ENCODE measurements at places on chromosomes 3 and 15.

GRCh38 chr3:39808467-39809180, 785 bp upstream of the MYRIP start:
- DNase-seq, result no peak

GRCh38 chr15:25709437-25710159, 153.5 kb downstream of the ATP10A start:
- no peak for DNase-seq

DNA sequence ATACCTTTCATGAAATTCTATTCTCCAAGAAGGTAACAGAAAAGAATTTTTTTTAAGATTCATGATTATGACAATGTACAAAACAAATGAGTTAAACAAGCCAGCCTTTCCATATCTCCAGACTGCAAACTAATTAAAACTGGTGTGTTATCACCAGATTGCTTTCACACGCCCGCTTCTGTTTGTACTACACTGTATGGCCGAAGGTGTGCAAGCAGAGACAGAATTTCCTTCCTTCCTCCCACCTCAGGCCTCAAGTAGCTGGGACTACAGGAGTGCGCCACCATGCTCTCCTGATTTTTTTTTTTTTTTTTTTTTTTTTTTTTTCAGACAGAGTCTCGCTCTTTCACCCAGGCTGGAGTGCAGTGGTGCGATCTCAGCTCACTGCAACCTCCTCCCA, 400.4 kb downstream of the MAGI1 start:
- DNase-seq, result no peak

DNA sequence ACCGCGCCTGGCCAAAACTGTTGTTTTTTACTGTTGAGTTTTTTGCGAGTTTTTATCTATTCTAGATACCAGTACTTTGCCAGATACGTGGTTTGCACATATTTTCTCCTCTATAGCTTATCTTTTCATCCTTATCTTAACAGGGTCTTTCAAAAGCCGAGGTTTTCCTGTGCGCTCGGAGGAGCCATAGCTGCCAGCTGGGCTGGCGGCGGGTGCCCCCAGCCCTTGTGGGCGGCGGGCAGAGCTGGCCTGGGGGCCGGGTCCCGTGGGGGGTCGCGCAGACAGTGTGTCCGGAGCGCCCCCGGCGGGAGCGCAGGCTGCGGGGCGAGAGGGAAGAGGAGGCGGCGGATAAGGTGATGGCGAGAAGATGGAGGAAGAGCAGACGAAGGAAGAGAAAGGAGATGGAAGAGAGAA, 11.1 kb upstream of the EIF4A2 start:
- DNase-seq, result no peak

GRCh38 chr3:170421111-170421641, 2.5 kb downstream of the CLDN11 start:
- DNase-seq, result no peak

DNA sequence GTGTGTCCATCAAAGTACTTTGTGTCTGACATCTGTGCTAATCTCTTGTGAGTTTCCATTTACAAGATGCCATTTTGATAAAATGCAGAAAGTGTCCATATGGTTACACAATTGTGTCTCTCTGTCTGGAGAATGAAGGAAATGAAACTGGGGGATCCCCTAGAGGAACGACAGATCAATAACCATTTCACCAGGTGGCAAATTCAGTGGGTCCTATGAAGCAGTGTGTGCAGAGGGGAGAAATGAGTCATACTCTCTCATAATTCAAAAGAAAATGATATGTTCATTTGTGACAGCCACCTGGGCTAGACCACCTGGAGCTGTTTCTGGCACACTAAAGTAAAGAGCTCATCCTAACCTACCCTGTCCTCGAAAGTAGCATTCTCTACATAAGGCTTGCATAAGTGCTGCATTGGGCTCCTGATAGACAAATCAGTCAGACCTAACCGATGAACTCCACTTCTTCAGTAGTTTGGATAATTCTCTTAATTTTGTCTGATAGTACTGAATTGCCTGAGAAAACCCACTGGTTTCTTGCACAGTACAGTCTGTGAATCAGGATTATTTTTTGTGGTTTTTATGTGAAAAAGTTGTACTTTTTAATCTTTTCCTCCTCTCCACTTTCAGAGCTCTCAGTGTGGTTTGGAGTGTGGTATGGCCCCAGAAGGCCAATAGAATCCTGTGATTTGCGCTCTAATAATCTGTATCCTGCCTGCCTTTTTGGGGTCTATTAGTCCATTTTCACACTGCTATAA, 10.3 kb upstream of the CD47 start:
- peak; percentile 65 for DNase-seq

- no peak for DNase-seq
Measured at GRCh38 chr3:116391296-116392201, 53.7 kb downstream of the LSAMP start.

DNA sequence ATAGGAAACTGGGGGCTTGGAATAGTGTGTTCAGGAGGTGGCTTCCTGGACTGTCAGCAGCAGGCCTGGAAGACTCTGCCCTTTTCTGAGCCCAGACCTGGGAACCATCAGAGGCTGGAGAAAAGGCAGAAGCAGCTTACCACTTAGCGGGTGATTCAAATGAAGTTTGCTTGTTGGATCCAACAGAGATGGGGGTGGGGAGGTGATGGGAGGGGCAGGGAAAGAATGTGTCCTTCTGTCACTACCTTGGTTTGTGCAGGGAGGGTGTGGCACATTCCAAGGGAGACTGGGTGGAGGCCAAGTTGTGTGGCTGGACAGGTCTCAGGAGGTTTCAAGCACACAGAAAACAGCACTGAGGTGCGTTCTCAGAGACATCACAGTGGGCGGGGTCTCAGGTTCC, 58.8 kb downstream of the TRAK1 start:
- DNase-seq, result no peak

DNA sequence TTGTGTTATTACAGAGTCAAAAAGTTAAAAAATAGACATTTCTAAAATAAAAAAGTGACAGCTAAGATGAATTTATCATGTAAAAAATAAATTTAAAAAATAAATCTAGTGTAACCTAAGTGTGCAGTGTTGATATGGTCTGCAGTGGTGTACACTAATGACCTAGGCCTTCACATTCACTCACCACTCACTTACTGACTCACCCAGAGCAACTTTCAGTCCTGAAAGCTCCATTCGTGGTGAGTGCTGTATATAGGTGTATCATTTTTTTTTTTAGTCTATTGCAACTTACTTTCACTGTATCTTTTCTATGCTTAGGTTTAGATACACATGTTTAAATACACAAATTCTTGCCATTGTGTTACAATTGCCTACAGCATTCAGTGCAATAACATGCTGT, 459.4 kb upstream of the ROBO1 start:
- no peak for DNase-seq

DNA sequence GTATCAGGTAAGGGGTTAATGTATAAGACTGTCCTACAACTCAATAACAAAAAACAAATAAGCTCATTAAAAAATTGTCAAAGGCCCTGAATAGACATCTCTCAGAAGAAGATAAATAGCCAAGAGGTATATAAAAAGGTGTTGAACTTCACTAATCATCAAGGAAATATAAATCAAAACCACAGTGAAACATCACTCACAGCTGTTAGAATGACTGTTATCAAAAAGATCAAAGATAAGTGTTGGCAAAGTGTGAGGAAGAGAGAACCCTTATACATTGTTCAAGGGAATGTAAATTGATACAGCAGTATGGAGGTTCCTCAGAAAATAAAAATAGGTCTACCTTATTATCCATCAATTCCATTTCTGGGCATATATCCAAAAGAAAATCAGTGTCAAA, 95.5 kb downstream of the FILIP1L start:
- no peak for DNase-seq

DNA sequence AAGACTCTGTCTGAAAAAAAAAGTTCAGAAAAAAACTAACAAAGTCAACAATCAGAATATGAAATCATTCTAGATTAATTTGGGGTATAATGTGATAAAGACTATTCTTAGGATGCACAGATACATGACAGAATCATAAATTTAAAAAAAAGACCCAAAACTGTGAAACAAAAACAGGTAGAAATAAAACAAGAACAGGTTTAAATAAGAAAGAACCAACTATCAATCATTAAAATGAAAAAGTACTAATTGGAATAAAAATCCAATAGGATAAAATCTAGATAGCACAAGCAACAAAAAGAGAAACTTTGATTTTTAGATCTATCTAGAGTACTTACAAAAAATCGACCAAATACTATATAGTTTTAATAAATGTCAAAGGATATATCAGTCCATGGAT, 13.4 kb downstream of the TMEM202 start:
- no peak for DNase-seq

GRCh38 chr15:67735896-67736295, 89.4 kb upstream of the SKOR1 start:
- DNase-seq, result no peak

GRCh38 chr3:123712077-123712860, 127.4 kb upstream of the HACD2 start:
- DNase-seq, result no peak

DNA sequence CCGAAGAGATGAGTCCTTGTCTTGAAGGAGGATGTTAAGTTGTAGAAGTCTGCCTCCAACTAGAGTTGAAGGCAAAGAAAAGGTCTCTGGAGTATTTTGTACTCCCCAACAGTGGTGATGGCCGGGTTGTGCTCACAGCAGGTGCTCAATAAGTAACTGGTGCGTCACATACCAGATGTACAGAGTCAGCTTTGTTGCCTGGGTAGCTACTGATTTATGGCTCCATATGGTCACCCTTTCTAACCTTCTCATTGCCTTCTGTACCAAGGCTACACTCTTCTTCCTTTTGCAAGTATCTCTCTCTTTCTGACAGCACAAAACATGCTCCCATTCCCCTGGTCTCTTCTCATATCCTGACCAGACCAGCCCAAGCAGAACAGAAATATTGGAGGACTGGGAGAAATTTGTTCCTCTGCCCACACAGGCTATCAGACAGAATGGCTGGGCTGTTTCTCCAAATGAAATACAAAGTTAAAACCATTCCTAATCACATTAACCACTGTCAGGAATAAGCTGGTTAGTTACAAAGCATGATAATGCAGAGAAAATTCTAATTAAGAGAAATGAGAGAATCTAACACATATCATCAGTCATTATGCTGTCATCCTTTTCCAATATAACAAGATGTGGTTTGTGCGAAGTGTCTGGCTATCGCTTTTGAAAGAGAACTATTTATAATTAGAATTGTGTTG, 150.1 kb upstream of the LRRN1 start:
- DNase-seq, result no peak

- DNase-seq, result no peak
Measured at GRCh38 chr3:174949523-174949922, 90.4 kb downstream of the NAALADL2 start.
